Thymus (tissue), 14 donors: ENCODE measurements at places on chromosomes 7 and 10. TPM values are rescaled to one million over a fixed set of nuclear protein-coding genes. Genes with fewer than 3 reads are reported as not detected.

DNA sequence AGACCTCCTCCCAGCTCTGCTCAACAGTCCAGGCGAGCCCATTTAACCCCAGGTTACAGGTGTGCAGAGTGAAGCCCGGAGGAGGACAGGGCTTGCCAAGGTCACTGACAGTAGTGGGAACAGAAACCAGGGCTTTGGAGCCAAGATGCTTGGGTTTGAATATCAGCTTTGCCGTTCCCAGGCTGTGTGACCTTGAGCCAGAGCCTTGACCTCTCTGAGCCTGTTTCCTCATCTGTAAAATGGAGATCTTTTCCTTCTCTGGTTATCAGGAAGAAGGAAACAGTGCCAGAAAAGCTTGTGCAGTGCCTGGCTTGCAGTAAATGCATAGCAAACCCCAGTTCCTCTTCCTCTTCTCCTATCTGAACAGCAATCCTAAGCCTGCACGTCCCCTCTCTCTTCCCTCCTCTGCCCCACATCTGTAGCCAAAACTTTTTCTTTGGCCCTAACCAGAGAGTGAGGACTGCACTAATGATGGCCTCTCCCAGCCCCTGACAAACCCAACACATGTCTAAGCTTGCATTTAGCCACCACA, 21.4 kb upstream of the MLXIPL start:
- no peak overlapping the region for H3K27ac ChIP-seq
- no peaks in the 10 kb centered on the region for H3K4me1 ChIP-seq
- no peaks in the 10 kb centered on the region for H3K36me3 ChIP-seq
- H3K4me3 ChIP-seq = no peak overlapping the region

DNA sequence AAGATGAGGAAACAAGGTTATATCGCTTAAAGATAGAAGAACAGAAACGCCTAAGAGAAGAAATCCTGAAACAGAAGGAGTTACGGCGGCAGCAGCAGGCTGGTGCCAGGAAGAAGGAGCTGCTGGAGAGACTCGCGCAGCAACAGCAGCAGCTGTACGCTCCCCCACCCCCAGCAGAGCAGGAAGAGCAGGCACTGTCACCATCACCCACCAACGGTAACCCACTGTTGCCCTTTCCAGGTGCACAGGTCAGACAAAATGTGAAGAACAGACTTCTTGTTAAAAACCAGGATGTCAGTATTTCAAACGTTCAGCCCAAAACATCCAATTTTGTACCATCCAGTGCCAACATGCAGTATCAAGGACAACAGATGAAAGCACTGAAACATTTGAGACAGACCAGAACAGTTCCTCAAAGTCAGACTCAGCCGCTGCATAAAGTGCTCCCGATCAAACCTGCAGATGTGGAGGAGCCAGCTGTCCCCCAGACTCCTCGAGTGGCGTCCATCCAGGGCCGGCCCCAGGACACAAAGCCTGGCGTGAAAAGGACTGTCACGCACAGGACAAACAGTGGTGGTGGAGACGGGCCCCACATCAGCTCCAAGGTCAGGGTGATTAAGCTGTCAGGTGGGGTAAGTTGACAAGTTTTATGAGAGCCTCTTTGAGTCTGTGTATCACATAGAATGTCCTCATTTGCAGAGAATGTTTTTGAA, 67.1 kb downstream of the SHH start:
- peak overlapping the region; percentile 92 for H3K27ac ChIP-seq
- H3K36me3 ChIP-seq = peaks cover 25% of the 10 kb centered on the region
- DNase-seq = peak; percentile 79
- peaks cover 72% of the 10 kb centered on the region for H3K4me1 ChIP-seq
- no peaks in the 10 kb centered on the region for H3K27me3 ChIP-seq

- peaks cover 21% of the 10 kb centered on the region for H3K4me1 ChIP-seq
- no peak for DNase-seq
- no peak within 1 kb of the TSS for H3K4me3 ChIP-seq
- no peak within 1 kb of the TSS for H3K27ac ChIP-seq
Measured at GRCh38 chr10:69220041-69220451, at the start of gene HKDC1. Gene HKDC1, plus strand, starts transcription at chr10:69220332. Its CDS starts 104 bp downstream, at chr10:69220436.

Gene GPR15LG
- 0.38 TPM for total RNA-seq

DNA sequence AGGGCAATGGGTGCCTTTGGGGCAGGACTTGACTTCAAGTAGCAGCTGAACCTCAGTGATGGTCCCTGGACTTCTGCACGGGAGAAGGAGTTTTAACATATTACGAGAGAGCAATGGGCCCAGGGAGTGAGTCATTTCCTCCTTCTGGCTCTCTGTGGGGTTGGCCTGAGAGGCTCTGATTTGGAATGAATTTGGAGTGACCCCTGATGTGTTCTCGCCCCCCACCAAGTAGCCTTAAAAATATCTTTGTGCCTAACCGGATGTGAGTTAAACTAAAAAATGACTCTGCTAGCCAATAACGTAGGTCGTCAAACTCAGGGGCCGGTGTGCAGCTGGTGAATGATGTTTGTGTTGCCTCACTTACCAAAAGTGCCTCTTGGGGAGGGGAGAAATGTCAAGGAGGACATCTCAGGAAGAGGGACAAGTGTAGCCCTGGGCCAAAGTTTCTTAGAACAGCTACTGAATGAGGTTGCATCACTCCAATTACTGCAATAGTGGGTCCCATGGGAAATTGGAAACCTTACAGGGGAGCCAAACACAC, 656.6 kb downstream of the INHBA start:
- H3K4me1 ChIP-seq = no peaks in the 10 kb centered on the region
- no peak overlapping the region for H3K4me3 ChIP-seq
- no peaks in the 10 kb centered on the region for H3K27me3 ChIP-seq
- DNase-seq = no peak

Gene PRSS2
- total RNA-seq = 1.8 TPM

Gene PNLIPRP3
- not detected for total RNA-seq

GRCh38 chr10:84340632-84341537, 12.5 kb downstream of the CCSER2 start:
- H3K4me1 ChIP-seq = peaks cover 15% of the 10 kb centered on the region
- H3K27me3 ChIP-seq = no peaks in the 10 kb centered on the region
- DNase-seq = no peak
- H3K36me3 ChIP-seq = peaks cover 3% of the 10 kb centered on the region
- H3K27ac ChIP-seq = no peak overlapping the region
- H3K4me3 ChIP-seq = no peak overlapping the region

DNA sequence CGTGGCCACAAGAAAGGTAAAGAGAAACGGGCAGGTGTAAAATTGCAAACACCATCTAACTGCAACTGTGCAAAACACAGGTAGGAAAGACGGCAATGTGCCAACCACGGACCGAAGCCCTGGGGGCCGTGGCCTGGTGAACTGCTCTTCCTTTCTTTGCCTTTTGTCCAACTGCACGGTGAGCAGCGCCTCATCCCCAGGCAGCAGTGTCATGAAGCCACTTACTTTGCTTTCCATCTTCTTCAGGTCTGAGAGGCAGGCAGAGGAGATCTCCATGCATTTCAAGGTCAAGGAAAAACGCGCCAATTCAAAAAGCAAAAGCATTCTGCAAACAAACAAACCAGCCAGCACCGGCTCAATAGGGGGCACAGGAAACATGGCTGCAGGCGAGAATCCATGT, 12.9 kb downstream of the CFAP46 start:
- DNase-seq = no peak
- no peaks in the 10 kb centered on the region for H3K4me1 ChIP-seq
- no peak overlapping the region for H3K4me3 ChIP-seq
- H3K36me3 ChIP-seq = no peaks in the 10 kb centered on the region
- no peak overlapping the region for H3K27ac ChIP-seq
- H3K27me3 ChIP-seq = no peaks in the 10 kb centered on the region

DNA sequence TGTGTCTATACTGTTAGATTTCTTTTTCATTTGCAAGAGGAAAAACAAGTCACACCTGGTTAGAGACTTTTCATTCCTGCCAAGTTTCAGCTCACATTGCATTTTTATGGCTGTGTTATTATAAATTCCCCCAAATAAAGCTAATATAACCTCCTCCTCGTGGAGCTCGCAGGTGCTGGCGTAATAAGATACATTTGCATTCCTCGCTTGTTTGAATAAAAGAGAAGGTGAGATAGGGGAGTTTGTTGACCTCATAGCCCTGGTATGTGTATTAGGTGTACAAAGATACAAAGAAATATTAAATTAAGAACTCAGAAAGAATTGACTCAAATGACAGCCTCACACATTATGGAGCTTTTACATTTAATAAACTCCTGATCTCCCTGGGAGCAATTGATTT, 257.7 kb upstream of the SP8 start:
- no peaks in the 10 kb centered on the region for H3K4me1 ChIP-seq
- peak overlapping the region; percentile 34 for H3K27ac ChIP-seq
- H3K4me3 ChIP-seq = no peak overlapping the region
- DNase-seq = no peak

DNA sequence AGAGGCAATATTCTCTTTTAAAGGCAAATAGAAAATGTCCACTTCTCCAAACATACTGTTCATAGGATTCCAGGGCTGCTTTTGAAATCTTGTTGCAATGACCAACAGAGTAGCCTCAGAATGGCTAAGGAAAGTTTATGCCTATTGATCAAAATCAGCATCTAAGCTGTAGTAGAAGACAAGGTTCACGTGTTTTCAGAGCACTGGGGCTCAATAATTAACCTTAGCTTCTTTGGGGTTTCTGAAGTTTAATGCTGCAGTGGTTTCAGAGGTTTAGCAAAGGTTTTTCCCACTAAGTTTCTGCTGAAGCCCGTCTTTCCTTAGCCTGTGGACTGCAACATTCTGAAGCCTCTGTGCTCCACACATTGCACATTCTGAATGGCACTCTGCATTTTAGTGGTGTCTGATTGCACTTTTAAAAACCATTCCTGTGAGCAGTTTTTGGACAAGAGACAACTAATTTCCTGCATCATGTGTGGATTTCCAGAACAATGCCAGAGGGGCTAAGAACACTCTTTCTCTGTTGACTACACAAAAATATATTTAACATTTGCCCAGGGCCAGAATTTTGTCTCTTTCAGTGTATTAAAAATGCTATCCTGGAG, 342.5 kb downstream of the PTEN start:
- H3K4me3 ChIP-seq = no peak overlapping the region
- H3K27me3 ChIP-seq = no peaks in the 10 kb centered on the region
- no peak overlapping the region for H3K27ac ChIP-seq
- H3K4me1 ChIP-seq = no peaks in the 10 kb centered on the region
- no peak for DNase-seq

GRCh38 chr10:13038391-13038790, 36.9 kb upstream of the CCDC3 start:
- H3K27ac ChIP-seq = no peak overlapping the region
- no peaks in the 10 kb centered on the region for H3K4me1 ChIP-seq
- no peaks in the 10 kb centered on the region for H3K27me3 ChIP-seq
- no peak overlapping the region for H3K4me3 ChIP-seq
- DNase-seq = no peak
- H3K36me3 ChIP-seq = no peaks in the 10 kb centered on the region

Gene GDF10
- total RNA-seq = 0.47 TPM

Gene ADARB2
- total RNA-seq = 2.5 TPM

- no peaks in the 10 kb centered on the region for H3K27me3 ChIP-seq
- no peak for DNase-seq
- no peaks in the 10 kb centered on the region for H3K4me1 ChIP-seq
- H3K36me3 ChIP-seq = peaks cover 35% of the 10 kb centered on the region
Measured at GRCh38 chr7:1899196-1899595, 229.1 kb downstream of the ELFN1 start.

- H3K27me3 ChIP-seq = no peaks in the 10 kb centered on the region
- no peak overlapping the region for H3K27ac ChIP-seq
- DNase-seq = no peak
- no peaks in the 10 kb centered on the region for H3K36me3 ChIP-seq
Measured at GRCh38 chr10:112389271-112389822, 15.4 kb downstream of the ACSL5 start.

Gene CRYGN
- 1.2 TPM for total RNA-seq

DNA sequence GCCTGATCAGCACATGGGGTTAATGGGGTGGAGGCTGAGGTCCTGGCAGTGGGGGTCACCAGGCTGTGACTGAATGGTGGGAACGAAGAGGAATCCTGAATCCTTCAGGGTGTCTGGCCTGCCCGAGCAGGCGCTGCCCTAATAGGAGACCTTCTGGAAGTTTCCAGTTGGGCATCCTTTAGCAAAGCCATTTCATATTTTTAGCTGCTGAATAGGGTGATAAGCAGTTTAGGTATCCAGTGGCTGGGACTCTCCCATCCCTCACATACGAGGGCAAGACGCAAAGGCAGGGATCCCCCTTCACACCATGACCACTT, 159.3 kb downstream of the SH3PXD2A start:
- peaks cover 39% of the 10 kb centered on the region for H3K27me3 ChIP-seq
- H3K4me1 ChIP-seq = peaks cover 19% of the 10 kb centered on the region
- no peak for DNase-seq
- H3K27ac ChIP-seq = no peak overlapping the region

DNA sequence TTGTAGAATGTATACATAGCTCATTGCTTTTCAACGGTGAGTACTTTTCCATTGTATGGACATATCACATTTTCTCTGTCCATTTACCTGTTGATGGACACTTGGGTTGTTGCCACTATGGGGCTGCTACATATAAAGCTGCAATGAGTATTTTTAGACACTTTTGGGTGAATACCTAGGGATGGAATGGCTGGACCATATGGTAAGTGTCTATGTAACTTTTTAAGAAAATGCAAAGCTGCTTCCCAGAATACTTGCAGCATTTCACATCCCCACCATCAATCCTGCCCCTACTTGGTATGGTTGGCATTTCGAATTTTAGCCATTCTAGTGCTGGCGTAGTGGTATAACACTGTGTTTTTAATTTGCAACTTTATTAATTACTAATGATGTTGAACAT, 274.6 kb downstream of the TNS3 start:
- no peak overlapping the region for H3K4me3 ChIP-seq
- H3K27me3 ChIP-seq = no peaks in the 10 kb centered on the region
- no peak overlapping the region for H3K27ac ChIP-seq
- no peak for DNase-seq

Gene BTBD16
- total RNA-seq = 0.14 TPM

Gene ANKRD1
- total RNA-seq = 2.0 TPM

Gene EBLN1
- not detected for total RNA-seq

DNA sequence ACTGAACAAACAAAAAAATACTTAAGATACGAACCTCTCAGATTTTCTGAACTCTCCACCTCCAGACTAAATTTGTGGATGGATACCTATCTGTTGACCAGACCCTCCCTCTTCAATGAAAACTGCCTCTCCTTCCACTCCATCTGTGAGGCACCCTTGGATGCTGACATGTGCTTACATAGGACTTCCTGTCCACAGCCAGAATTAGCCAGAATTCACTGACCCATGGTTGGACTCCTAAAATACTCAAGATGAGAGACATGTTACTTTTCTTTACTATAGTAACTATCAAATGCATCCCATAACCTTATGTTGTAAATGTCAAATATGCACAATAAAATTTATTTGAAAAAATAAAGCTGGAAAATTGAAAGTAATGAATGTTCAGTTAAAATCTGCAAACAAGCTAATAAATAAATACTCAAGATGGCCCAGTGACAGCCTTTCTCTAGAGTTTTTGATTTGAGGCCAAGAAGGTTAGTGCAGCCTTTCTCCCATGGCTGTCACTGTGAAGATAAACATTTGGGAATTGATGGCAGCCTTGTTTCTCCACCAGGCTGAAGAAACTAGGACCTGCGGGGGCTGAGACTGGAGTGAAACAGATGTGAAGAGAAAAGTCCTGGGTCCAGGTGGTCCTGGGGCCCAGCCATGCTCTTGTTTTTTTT, 287.0 kb downstream of the ZEB1 start:
- H3K4me1 ChIP-seq = peaks cover 17% of the 10 kb centered on the region
- DNase-seq = no peak
- no peaks in the 10 kb centered on the region for H3K27me3 ChIP-seq
- H3K4me3 ChIP-seq = no peak overlapping the region
- H3K36me3 ChIP-seq = no peaks in the 10 kb centered on the region
